Caudate nucleus (tissue), 63 donors: ENCODE measurements at places on chromosomes 6 and 20.

DNA sequence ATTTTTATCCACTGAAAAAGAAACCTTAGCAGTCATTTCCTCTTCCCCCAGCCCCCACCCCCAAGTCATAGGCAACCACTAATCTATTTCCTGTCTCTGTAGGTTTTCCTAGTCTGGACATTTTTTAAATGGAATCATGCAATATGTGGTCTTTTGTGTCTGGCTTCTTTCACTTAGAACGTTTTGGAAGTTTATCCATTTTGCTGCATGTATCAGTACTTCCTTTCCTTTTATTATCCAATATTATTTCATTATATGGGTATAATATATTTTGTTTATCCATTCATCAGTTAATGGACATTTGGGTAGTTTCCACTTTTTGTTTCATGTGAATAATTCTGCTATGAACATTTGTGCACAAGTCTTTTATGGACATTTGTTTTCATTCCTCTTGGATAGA, 99.3 kb upstream of the BMP5 start:
- no peak for DNase-seq

DNA sequence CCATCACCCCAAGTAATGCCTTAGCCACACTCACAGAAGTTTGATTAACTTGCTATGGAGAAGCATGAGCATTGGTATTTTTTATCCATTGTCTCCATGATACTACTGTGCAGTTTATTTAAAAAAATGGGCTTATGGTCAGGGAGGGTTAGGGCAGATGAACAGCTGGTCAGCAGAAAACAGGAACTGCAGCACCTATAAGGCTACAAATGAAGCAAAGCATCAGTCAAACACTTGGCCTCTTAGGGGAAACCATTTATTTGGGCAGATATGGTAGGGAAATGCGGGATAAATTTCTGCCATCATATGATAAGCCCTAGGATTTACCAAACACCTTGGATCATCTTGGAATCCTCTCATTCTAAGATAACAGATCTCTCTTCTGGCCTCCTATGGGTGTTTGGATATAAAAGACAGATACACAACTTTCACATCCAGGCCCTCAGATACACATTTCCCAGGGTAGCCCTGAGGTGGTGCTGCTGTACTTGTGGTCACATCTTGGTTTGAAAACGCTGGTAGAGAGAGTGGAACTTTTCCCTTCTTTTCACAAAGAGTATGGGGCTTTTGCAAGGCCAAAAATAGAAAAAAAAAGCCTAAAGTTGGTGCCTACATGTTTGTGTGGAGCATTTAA, 42.8 kb upstream of the AHI1 start:
- no peak for DNase-seq

DNA sequence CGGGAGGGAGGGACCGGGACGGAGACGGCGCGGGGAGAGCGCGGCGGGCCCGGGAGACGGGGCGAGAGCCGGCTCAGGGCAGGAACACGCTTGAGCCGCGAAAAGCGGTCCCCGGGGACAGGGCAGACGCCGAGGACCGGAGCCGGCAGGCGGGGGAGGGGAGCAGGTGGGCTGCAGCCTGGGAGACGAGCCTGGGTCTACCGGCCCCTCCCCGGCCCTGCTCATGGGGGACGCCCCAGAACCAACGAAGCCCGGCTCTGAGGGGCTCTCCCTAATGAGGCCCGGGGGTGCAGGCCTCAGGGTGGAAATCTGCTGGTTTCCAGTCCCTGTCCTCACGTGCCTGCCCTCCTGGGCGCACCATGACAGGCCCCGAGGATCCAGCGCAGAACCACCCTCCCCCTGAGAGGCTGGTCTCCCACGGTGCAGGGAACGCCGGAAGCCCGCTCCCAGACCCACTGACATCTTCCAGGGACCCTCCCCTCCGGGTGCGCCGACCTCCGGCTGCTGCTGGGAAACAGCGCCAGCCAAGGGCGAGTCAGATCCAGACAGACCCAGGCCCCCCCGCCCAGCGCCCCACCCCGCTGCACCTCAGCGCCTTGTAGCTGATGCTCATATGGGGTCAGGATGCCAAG, 571 bp upstream of the EEF1A2 start:
- DNase-seq: no peak

- no peak for DNase-seq
Observed at GRCh38 chr6:31978831-31979230, 3.0 kb upstream of the C4A start.

- no peak for DNase-seq
Observed at GRCh38 chr6:77095936-77096627, 367.2 kb downstream of the HTR1B start.

DNA sequence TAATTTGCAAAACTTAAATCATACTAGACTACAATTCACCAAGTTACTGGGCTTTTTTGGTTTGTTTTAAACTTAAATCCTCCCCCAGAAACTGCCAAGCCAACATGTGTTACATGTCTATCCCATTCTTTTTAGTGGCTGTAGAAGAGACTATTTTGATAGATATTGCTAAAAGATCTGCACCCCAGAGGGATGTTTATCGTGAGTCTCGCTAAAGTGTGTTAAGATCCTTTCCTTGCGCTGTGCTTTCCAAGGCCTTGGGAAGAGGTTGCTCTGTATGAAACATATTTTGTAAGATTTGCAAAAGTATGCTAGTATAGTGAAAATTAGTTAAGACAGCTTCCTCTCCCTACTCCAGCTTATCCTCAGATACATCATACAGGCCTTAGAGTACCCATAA, 63.0 kb downstream of the GPX5 start:
- no peak for DNase-seq

- DNase-seq: no peak
Observed at GRCh38 chr6:46315589-46315988, 144.8 kb upstream of the ENPP5 start.

DNA sequence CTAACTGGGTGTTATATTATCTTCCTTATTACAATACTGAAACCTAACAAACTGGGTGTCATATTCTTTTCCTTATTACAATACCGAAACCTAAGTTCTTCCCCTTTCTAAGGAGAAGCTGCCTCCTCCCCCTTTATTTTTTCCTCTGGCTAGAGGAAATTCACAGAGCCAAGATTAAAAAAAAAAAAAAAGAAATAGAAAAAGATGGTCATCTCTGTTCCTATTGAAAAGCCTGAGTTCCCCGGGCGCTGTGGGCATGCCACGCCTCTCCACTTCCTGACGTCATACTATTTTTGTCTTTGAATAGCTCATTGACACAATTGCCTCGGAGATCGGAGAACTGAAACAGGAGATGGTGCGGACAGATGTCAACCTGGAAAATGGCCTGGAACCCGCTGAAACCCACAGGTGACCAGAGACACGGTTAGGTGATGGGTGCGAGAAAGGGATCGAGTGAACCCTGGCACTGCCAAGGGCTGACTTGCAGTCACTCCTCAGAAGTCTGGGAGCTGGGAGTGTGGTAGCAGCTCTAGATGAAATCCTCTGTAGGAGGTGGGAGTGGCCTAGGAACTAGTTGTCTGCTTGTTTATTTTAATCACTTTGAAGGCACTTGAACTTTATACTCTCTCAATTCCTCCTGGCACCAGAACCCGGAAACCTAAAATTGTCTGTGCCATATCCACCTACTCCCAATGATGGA, 82.2 kb upstream of the NAA20 start:
- DNase-seq: peak; percentile 56

DNA sequence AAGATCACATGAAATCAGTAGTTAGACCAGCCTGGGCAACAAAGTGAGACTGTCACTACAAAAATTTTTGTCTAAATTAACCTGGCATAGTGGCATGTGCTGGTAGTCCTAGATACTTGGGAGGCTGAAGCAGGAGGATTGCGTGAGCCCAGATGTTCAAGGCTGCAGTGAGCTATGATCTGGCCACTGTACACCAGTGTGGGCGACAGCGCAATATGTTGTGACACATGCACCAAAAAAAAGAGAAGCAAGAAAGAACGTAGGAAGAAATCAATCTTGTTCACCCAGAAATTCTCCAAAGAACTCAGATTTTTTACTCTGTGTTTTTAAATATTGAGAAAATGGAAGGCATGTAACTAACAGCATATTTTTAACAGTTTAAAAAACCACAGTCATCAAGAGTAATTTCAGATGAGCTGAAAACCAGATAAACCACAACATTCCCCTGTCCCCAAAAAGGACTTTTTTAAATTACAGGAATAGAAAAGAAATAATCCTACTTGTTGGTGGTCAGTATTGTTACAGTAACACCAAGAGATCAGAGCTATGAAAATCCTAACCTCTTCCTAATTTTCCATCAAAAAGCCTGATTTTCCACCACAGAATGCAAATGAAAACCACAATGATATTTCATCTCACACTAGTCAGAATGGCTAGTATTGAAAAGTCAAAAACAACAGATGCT, 240.2 kb downstream of the KHDC1L start:
- DNase-seq: no peak

DNA sequence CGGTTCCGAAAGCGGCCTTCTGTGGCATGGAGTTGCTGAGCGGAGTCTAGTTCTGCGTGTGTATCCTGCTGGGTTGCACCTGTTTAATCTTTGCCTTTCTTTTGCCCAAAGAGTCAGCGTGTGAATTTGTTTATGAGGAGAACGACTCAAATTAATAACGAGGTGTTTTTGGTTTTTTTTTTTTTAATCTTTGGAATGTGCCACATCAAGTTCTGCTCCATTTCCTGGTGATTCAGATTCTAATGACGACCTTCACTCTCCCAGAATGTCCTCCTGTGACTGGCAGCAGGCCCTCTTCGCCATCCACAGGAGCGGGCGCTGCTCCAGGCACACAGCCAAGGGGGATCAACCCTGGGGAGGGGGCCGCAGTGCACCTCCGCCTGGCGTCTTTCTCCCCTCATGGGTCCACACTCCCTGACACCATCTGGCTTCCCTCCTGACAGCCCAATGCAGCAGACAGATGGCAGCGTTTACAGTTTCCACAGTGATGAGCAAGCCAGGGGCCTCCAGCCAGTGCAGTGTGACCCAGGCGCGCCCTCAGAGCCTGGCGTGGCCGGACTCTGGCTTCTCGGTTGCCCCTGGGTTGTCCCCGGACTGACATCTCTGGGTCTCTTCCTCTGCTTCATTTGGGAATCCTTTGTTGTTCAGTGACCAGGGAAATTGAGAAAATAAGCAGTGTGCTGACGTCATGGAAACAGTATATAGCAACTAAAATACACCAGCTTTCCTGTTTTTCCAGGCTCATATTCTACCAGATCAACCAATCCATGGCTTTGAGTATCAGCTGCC, 27.5 kb upstream of the AFDN start:
- peak; percentile 28 for DNase-seq

- no peak for DNase-seq
Observed at GRCh38 chr6:46356543-46356942, 134.7 kb downstream of the RCAN2 start.

DNA sequence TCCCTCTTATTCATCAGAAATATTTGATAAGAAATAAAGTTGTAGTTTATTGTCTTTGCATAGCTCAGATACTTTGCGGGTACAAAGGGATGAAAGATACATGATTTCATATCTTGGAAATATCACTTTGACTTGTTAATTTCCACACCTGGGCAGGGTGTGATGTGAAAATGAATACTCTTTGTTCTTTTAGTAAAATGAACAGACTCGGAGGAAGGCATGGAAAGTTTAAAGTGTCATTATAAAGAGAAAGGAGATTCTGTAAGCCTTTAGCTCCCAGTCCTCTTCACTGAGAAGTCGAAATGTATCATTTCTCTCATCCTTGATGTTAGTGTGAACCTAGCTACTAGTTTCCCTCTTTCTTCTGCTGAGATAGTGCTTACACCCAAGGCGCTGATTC, 36.7 kb upstream of the AKIRIN2 start:
- no peak for DNase-seq

DNA sequence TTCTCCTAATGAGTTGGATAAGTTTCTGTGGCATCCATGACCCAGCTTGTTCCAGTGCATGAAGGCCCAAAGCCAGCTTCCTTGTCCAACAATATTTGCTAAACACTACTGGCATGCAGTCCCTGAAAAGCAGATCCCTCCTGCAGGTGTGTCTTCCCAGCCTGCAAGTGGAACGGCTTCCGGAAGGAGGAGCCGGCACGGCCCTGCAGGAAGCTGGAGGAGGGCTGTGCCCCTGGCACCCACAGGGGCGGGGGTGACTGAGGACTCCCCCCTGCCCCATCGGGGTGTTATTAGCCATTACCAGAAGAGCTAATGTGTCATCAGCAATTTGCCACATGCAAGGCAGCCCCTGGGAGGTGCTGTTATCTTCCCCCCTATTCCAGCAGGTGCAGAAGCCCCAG, 27.4 kb downstream of the NPEPL1 start:
- DNase-seq: no peak

DNA sequence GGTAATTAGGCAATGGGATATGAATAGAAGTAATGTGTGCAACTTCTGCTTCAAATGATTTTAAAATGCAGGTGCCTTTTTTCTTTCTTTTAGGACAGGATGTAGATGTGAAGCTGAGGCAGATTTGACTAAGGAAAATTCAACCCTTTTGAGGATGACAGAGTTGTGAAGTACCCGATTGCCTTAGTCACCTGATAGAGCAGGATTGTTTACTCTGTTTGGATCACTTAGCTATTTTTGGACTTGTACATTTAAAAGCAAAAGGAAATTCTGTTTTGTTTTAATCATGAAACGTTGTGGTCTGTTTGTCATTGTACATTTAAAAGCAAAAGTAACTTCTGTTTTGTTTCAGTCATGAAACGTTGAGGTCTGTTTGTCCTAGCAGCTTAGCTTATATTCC, 143.4 kb downstream of the FAM83B start:
- no peak for DNase-seq

GRCh38 chr6:47631797-47632196, 66.6 kb upstream of the ADGRF4 start:
- no peak for DNase-seq

DNA sequence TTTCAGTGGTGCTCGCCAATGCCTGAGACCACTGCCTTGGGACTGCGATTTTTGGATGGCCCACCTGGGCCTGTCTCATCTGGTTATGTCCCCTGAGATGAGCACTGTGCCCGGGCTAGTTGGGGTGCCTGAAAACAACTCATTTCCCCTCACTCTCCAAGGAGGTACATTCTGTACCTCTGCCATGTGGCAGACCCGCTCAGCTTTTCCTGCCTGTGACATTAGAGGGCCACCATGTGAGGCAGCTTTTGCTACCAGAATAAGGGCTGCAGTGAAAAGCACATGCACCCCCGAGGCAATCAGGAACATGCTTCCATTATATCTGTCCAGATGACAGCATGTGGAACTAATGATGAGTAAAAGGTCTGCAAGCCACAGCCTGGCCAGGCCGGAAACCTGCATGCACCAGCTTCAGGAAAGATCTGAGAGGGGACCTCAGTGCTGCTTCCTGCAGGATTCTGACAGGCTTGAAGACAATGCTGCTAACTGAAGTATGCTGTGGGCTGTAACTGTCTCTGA, 11.3 kb upstream of the SRSF6 start:
- no peak for DNase-seq

DNA sequence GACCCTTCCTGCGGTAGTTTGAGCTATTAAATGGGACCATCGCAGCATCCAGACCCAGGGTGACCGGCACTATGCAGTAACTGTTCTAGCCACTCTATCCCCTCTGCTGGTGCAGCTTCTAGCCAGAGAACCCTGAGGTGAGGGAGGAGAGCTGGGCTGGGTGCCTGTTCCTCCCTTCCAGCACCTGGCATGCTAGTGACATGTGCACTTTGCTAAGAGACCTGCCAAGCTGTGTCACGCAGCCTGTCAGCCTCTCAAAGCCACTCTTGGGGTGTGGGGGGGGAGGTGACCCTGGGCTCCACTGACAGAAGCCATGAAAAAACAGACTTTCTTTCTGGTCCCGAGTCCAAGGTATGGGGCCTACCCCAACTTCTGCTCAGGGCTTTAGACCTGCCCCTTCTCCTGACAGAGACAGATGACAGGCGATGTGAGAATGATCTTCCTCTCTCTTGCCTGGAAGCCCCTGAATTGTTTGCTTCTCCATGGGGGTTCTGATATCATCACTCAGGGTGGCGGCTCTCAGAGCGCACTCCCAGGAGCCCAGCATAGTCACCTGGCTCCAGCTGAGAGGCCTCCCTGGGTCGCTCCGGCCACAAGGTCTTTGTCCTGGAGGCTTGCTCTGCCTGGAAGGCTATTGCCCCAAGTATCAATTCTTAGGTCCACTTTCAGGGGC, 47.2 kb upstream of the MLN start:
- DNase-seq: no peak
